ENCODE measurements at places on chromosomes 7 and 10. TPM values are rescaled to one million over a fixed set of nuclear protein-coding genes. Genes with fewer than 3 reads are reported as not detected.
A peak's percentile ranks its signal among the peaks of the same experiment; 100 is the strongest.

DNA sequence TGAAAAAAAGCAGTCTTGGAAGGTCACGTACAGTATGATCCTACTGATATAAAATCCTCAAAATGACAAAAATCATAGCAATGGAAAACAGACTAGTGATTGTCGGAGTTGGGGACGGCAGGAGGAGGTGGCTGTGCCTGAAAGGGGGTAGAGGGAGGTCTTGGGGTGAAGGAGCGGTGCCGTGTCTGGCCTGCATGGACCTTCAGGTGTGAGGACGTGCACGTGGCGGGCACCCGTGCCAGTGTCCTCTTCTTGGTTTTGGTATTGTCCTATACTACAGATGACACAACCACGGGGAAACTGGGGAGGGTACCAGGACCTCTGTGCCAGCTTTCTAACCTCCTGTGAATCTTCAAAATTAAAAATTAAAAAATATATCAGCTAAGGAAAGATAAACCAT, 73.0 kb downstream of the COBL start:
- H3K27ac ChIP-seq = no peak overlapping the region
- no peaks in the 10 kb centered on the region for H3K27me3 ChIP-seq
- no peaks in the 10 kb centered on the region for H3K36me3 ChIP-seq
- no peaks in the 10 kb centered on the region for H3K4me1 ChIP-seq

DNA sequence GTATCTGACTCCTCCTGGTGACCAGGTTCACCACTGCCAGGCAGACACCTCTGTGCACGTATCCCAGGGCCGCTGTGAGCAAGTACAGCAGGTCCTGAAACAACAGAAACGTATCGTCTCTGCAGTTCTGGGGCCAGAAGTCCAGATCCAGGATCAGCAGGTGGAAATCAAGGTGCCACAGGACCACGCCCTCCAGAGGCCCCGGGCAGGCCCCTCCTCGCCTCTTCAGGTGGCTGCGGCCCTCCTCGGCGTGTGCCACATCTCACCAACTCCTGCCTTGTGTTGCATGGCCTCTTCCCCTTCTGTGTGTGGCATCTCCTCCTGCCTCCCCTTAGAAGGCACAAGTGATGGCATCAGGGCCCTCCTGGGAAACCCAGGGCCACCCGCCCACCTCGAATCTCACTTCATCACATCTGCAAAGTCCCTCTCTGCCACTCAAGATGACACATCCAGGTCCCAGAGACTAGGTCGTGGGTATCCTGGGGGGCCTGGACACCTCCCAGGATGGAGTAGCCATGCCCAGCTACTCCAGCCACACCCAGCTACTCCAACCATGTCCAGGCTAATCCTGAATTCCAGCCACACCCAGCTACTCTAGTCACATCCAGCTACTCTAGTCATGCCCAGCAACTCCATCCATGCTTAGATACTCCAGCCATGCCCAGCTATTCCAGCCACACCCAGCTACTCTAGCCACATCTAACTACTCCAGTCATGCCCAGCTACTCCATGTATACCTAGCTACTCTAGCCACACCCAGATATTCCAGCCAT, 52.6 kb upstream of the DNAAF5 start:
- H3K36me3 ChIP-seq = no peaks in the 10 kb centered on the region
- H3K27me3 ChIP-seq = no peaks in the 10 kb centered on the region
- H3K27ac ChIP-seq = no peak overlapping the region
- H3K4me1 ChIP-seq = no peaks in the 10 kb centered on the region
- no peak overlapping the region for H3K4me3 ChIP-seq

ZNF804B gene
- not detected for total RNA-seq

DNA sequence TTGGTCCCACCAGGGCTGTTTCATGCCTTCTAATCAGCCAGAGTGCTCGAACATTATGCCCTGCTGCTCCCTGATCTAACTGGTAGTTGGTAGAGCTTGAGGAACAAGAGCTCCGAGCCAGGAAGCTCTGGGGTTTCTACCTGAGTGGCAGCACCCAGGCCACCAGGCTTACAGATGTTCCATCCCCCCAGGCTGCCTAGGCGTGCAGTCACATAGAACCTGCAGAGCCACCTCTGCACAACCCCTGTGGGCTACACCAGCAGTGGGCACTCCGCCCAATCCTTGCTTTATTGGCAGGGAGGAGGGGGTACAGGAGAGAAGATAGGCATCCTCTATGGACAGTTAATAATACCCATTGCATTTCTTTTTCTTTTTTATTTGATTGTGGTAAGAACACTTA, 21.8 kb downstream of the MAP3K8 start:
- H3K4me1 ChIP-seq = no peaks in the 10 kb centered on the region
- H3K27me3 ChIP-seq = no peaks in the 10 kb centered on the region
- no peaks in the 10 kb centered on the region for H3K36me3 ChIP-seq
- H3K4me3 ChIP-seq = no peak overlapping the region
- no peak for DNase-seq

PITRM1 gene
- total RNA-seq = 80.1 TPM

CHST15 gene
- 2.7 TPM for total RNA-seq

DNA sequence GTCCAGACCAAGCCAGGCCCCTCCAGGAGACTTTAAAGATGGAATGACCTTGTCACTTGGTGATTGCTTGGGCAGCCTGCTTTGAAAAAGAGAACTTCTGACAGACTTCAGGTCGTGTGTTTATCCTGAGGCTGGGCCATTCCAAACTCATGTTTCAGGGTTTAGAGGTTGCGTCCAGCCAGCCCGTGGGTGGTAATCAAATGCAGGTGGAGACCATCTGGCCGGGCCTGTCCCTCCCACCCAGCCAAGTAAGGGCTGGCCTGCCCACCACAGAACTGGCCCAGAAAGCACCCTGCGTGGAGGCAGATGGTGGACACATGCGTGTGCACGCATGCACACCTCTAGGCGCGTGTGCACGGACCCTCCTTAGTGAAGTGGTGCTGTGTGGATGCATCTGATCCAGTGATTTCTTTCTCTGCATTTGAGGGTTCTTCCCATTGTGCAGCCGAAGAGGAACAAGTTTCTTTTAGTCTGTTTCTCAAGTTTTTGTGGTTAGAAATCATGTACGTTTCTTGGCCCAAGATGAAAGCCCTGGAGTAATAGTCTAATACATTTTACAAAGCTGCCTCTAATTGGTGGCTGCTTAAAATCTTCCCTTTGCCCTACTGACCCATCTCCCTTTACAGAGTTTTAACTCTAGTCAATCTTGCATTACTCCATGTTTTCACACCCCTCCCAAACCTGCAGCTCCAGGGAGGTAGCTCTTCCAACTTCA, 43.0 kb downstream of the SUFU start:
- no peaks in the 10 kb centered on the region for H3K36me3 ChIP-seq
- no peaks in the 10 kb centered on the region for H3K4me1 ChIP-seq
- H3K27me3 ChIP-seq = no peaks in the 10 kb centered on the region
- no peak overlapping the region for H3K4me3 ChIP-seq

RNF32 gene
- total RNA-seq = 0.59 TPM

- no peaks in the 10 kb centered on the region for H3K36me3 ChIP-seq
- no peak overlapping the region for H3K4me3 ChIP-seq
- no peak for DNase-seq
- no peaks in the 10 kb centered on the region for H3K27me3 ChIP-seq
- H3K4me1 ChIP-seq = no peaks in the 10 kb centered on the region
Measured at GRCh38 chr7:12529971-12530710, 40.4 kb upstream of the SCIN start.

DNA sequence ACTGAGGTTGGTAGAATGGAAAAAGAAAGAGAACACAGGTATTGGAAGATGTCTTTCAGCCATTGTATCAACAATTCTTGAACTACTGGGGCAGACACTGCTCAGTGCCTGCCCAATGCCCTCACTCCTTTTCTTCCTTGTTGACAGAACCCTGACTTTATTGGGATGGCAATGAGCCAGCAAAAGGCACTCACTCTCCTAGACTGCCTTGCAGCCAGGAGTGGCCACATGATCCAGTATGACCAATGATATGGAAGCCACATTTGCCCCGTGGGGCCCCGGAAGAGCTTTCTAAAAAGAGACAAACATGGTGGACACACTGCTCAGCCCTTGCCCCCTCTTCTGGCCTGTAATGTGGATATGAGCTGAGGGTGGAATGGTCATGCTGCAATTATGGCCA, 88.6 kb upstream of the ZNF716 start:
- H3K4me1 ChIP-seq = no peaks in the 10 kb centered on the region
- H3K27me3 ChIP-seq = no peaks in the 10 kb centered on the region
- DNase-seq = no peak
- no peaks in the 10 kb centered on the region for H3K36me3 ChIP-seq

DNA sequence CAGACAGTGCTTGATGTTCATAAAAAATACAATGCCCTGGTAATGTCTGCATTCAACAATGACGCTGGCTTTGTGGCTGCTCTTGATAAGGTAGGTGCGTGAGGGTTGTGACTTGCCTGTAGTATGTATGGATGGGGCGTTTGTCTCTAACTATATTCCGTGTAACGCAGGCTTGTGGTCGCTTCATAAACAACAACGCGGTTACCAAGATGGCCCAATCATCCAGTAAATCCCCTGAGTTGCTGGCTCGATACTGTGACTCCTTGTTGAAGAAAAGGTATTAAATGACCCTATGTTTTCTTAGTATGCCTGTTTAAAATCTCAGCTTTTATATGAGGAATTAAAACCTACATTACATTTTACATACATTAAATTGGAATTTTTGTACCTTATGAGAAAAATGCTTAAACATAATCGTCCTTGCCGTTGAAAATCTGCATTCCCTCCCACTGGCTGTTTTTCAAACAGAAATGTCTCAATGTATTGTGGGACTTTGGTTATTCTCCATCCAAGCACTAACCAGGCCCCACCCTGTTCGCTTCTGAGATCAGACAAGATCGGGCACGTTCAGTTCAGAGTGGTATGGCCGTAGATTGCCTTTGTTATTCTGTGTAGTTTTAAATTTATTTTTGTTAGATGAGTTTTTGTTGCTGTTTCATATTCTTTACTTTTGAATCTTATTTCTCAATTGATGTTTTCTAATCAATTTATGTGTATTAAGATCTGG, 85.3 kb downstream of the CUL1 start:
- DNase-seq = no peak
- no peak overlapping the region for H3K4me3 ChIP-seq
- no peaks in the 10 kb centered on the region for H3K27me3 ChIP-seq
- no peak overlapping the region for H3K27ac ChIP-seq
- H3K36me3 ChIP-seq = peaks cover 63% of the 10 kb centered on the region

GBX1 gene
- total RNA-seq = not detected

SUN3 gene
- not detected for total RNA-seq

DNA sequence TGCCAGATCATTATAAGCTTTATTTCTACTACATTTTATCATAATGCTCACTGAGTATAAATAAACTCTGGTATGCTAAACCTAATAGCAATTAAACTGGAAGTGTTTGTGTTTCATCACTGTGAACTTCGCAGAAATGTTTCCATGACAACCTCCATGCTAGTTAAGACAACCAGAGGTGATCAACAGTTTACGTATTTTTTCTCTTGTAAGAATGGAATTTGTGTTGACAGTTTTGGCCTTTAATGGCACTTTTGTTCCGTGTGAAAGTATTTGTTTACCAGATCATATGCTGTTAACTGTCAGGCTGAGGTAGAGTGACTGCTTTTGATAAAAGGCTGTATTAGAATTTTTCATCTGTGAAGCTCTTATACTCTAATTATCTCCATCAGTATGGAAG, 212.1 kb upstream of the PPP1R3A start:
- H3K27me3 ChIP-seq = peaks cover 38% of the 10 kb centered on the region
- H3K27ac ChIP-seq = no peak overlapping the region
- H3K4me3 ChIP-seq = no peak overlapping the region
- H3K4me1 ChIP-seq = no peaks in the 10 kb centered on the region
- no peaks in the 10 kb centered on the region for H3K36me3 ChIP-seq
- no peak for DNase-seq

ELN gene
- total RNA-seq = 65.9 TPM

DNA sequence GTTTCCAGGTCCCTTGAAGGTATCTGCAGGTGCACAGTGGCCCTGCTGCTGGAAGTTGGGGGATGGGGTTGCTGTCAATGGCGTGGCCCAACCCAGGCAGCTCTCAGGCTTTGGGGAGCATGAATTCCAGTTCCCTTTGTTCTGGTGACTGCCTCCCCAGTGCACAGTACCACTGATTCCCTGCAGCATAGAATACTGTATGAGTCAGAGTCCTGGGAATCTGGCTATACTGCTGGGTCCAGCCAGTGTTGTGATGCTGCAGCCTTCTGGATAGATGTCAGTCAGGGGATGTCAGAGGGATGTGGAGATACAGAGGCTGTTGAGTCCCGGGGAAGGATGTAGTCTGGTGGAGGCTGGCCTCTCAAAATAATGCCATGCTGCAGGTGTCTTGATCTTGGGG, 99.3 kb downstream of the LANCL2 start:
- H3K36me3 ChIP-seq = peaks cover 3% of the 10 kb centered on the region
- no peak overlapping the region for H3K27ac ChIP-seq
- no peak overlapping the region for H3K4me3 ChIP-seq
- H3K4me1 ChIP-seq = no peaks in the 10 kb centered on the region
- no peak for DNase-seq
- no peaks in the 10 kb centered on the region for H3K27me3 ChIP-seq

GRCh38 chr10:113680190-113681111, 739 bp downstream of the CASP7 start:
- no peaks in the 10 kb centered on the region for H3K4me1 ChIP-seq
- no peaks in the 10 kb centered on the region for H3K36me3 ChIP-seq
- peak; percentile 60 for DNase-seq
- H3K27me3 ChIP-seq = no peaks in the 10 kb centered on the region
- peak overlapping the region; percentile 99 for H3K4me3 ChIP-seq

HMX3 gene
- total RNA-seq = 0.26 TPM

DNA sequence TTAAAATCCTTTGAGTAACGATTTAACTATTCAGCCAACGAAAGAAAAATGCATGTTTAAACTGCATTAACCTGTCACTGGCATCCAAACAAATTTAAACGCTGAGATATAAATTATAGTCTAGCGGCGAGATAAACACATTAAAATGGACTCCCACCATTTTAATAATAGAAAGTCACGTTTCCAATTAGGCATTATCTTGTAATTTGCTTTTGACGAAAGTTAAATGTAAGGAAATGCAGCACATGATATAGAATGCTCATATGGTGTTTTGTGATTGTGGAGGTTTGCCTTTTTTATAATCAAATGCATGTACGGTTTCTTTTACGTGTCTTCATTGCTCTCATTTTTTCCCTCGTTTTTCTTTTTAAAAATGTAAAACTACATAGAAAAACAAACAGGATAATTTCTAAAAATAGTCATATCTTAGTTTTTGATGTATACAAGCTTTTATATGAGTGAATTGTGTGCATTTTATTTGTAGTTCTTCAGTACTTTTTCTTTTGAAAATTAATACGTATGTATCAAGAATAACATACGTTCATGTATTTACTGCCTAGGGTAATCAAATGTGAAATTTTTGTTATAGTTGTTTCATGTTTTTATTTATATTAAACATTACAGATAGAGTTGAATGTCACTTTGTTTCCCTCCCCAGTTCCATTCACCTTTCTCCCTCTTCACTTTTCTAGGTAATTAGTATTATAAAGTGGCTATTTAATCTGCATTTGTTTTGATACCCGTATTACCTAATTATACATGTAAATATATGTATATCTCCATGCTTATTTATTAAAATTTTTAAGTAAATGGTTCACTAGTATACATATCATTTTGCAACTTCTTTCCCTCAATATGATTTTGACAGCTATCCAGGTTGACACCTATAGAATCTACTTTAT, 1.1 kb upstream of the KLF14 start:
- DNase-seq = no peak
- H3K36me3 ChIP-seq = no peaks in the 10 kb centered on the region
- H3K4me3 ChIP-seq = peak overlapping the region; percentile 49
- no peak overlapping the region for H3K27ac ChIP-seq
- peaks cover 5% of the 10 kb centered on the region for H3K4me1 ChIP-seq
